Stimulated activated CD8-positive, alpha-beta memory T cell treated with anti-CD3 and anti-CD28 coated beads, Interleukin-7, amount 100 ng/mL, for 1 hour (primary cell): ENCODE measurements at places on chromosomes 3 and 15.

GRCh38 chr3:111762537-111762936, 96.5 kb upstream of the PHLDB2 start:
- no peak for DNase-seq

DNA sequence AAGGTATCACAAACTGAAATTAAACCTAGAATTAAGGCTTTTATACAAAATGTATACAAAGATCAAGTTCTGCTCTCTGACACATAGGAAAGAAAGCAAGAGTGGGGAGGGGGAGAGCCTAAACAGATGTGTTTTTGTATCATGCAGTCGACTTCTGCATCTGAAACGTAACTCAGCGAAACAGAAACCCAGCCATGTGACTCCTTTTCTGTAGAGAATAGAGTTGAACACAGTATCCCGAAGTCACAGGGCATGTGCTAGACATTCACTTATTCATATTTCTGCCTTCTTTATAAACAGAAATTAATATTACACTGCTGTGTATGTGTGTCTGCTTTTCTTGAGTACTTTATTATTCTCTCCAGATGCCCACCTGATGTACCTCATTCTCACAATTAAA, 121.0 kb downstream of the PDZRN3 start:
- no peak for DNase-seq

GRCh38 chr15:55683376-55683775, 59.6 kb downstream of the PRTG start:
- no peak for DNase-seq

GRCh38 chr3:63364495-63364894, 86.4 kb downstream of the SYNPR start:
- DNase-seq, result no peak

- DNase-seq, result no peak
Measured at GRCh38 chr3:186514296-186515002, 29.7 kb downstream of the CRYGS start.
